ENCODE measurements at places on chromosomes 7 and 10.

- no peak for DNase-seq
Measured at GRCh38 chr10:115860182-115861107, 412.6 kb downstream of the GFRA1 start.

GRCh38 chr7:3867863-3868262 is 566.8 kb downstream of the SDK1 start:
- DNase-seq, result peak; percentile 88

- DNase-seq, result peak; percentile 18
Measured at GRCh38 chr7:11751807-11752389, 80.1 kb downstream of the THSD7A start.

- no peak for DNase-seq
Measured at GRCh38 chr10:90313576-90314325, 544.1 kb downstream of the HTR7 start.

DNA sequence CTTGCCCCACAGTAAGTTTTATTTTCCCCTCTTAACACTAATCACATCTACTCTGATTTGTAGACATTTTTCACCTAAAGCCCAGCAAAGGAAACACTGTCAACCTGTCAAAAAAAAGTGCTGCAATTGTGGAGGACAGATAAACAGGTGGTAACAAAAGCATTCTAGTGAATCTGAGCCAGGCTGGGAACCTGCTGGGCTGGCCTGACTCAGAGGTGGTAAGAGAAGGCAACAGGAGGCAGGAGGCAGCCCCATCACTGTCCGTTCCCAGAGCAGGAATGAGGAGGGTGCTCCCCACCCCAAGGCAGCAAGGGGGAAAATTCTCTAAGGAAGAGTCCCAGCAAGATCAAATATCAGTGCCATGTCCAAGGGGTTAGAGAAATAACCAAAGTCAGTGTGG is 19.5 kb upstream of the HERPUD2 start:
- no peak for DNase-seq

DNA sequence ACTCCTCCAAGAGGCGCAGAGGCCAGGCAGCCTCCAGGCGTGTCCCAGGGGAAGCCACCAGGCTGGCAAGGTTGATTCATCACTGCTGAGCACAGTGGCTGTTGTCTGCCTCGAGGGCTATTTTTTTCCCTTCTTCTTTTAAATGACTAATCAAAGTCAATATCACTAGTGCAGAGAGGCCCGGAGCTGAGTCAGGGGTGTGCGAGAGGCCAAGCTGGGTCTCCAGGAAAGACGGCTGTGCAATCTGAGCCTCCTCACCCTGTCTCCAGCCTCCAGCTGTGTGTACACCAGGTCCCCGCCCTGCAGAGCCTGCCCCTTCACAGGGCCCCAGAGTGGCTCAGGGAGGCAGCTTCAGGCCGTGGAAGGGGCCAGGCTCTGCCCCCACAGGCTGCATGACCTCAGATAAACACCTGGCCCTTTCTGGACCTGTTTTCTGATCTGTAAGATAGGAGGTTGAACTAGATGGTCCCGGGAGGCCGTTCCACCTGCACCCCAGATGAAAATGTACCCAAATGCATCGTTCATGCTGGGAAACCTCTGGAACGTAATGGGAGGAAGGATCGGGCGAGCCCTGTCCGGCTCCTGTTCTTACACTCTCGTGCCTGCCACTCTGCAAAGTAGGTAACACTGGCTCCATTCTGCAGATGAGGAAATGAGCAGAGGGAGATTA is 3.7 kb downstream of the STX1A start:
- DNase-seq, result peak; percentile 92

DNA sequence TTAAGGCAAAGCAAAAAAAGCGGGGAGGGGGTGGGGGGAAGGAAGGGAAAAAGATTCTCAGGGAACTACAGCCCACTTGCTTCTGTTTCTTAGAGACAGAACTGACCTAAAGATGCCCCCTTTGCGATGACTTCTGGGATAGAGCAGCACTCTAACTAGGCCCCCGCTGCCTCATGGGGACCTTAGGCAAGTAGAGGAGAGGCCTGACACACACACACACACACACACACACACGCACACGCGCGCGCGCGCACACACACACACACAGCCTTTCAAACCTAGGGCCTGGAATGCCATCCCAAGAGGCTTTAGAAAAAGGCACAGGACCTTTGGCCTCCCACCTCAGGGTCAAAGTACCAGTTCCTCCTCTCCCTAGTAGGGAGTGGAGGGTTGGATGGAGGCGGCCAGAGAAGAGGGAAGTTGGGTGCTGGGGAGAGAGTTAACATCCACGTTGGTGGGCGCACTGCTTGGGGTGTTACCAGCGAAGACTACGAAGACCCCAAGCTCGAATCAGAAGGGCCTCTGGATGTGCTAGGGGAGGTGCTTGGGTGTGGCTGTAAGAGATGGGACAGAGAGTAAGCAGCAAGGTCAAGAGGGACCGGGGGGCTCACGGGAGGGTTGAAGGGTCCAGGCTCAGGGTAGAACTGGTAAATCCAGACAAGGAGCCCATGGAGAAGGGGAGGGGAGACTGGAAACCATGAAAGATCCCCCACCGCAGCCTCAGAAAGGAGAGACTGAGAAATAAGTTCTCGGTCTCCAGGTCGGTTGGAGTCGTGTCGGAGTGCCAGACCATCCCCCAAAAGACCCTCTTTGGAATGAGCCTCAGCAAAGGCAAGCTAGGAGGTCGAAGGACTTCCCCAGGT is 1.2 kb upstream of the COL1A2 start:
- no peak for DNase-seq

DNA sequence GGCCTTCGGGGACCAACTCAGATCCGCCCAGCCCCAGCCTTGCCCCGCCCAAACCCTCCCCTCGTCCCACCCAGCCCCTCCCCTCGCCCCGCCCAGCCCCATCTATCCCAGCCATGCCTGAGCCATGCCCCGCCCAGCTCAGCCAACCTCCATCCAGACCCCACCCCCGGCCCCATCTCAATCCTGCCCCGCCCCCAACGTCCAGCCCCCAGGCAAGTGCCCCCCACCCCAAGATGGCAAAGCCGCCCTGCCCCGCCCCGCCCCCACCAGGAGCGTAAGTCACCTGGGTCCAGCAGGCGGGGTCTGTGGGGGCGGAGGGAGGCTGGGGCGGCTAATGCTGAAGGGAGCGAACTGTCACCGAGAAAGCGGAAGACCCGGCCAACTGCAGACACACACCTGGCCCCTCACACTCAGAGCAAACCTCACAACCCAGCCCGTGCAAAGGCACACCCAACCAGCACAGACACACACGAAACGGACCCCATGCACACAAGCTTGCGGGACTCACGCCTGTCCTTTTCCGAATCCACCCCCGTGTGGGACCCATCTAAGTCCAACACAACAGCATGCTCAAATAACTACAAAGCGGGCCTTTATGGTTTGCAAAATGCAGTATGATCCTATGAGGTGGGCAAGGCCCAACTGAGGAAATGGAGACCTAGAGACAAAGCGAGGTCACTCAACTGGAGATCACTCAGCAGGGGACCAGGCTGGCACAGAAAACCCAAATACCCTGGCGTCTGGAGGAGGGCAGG is 11.5 kb upstream of the OGA start:
- no peak for DNase-seq

DNA sequence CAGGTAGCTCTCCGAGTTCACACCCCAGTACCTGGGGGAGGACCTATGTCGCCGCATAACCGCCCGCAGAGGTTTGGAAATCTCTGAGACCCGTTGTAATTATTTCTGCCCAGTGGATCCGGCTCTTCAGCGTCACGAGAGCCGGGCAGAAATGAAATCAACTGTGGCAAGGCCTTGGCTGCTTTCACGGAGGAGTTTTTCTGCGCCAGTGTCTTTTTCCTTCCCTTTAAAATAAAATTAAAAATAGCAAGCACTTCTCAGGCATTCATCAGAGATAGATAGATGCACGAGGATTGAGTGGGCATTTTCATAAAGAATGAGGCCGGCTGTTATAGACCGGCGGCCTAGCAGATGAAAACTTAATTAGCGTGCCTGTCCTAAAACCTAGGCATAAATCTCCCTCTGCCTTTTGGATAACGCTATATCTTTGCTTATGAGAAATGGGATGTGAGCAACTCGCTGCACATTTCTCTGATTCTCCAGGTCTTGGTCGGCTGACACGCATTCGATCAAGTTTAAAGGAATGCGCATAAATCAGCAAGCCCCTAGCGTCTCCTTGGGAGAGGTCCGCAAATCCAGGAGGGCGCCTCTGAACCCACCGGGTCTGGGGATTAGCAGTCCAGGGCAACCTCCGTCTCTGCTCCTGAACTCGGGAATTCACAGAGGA is 6.4 kb downstream of the HOXA13 start:
- DNase-seq, result no peak

DNA sequence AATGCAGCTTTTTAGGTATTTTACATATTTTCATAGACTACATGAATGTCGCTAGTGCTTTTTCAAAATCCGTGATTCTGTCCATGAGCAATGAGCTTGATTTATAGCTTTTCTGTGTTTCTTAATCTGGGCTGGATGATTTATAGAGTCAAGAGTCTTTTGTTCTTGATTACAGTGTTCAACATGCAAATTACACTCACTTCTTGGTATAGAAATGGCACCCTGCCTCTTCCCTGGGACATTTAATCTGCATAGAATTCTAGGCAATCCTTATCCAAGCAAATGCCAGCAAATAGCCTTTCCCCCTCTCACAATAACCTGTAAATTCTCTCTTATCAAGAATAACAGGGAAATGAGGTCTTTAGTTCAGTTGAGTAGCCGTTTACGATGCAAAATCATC is 246.2 kb upstream of the SEMA3C start:
- no peak for DNase-seq

DNA sequence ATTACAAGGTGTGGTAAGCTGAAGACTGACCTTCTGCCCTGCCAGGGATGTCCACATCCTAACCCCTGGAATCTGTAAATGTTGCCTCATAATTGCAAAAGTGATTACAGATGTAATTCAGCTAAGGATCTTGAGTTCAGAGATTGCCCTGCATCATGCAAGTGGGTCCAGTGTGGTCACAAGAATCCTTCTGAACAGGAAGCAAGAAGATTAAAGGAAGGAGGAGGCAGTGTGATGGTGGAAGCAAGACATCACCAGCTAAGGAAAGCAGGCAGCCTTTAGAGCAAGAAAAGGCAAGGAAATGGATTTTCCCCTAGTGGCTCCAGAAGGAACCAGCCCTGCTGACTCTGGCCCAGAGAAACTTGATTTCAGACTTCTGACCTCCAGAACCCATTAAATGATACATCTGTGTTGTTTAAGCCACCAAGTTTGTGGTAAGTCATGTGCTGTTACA is 78.1 kb downstream of the USP6NL start:
- peak; percentile 44 for DNase-seq

DNA sequence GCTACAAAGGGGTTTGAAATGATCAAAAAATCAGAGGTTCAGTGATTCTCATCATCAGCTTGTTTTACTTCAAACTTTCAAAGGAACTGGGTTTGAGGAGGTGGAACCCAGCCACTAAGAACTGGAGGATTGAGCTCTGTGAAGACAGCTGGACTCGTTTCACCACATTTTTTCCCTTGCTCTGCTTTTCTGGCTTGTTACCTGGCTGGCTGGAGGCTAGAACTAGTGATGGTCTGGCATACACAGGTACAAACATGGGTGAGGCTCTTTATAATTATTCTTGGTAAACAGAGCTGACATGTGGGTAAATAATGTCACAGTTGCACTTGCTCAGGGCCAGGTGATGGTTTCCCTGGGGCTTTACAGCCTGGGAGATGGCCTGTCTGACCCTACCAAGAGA is 352.5 kb downstream of the FGFR2 start:
- no peak for DNase-seq

DNA sequence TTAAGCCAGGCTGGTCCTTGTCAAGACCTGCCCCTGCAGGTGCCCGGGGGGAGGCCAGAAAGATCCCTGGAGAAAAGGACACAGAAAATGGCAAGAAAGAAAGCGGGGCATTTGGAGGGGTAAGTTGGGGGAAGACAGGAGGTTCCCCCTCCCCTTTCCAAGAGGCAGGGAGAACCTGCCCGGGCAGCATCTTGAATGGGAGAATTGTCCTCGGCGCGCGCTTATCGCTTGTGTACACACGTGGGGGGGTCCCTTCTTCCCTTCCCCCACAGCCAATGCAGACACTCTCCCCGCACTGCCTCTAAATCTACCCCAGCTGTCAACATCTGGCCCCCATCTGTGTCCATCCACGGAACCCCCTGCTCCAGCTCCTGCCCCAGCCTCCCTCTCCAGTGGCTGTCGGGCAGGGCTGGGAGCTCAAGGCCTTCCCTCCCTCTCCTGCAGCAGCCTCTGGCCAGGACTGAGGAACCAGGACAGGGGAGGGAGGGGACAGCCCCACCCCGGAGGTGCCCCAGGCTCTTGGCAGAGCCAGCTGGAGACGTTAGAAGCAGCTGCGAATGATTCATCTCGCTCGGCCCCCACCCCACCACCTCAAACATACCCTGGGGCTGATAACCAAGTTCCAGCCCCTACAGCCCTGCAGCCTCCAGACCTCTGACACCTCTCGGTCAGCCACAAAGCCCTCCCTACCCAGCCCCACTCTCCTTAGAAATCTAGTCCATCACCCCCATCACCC is 25.3 kb downstream of the EPHB4 start:
- DNase-seq, result peak; percentile 73

DNA sequence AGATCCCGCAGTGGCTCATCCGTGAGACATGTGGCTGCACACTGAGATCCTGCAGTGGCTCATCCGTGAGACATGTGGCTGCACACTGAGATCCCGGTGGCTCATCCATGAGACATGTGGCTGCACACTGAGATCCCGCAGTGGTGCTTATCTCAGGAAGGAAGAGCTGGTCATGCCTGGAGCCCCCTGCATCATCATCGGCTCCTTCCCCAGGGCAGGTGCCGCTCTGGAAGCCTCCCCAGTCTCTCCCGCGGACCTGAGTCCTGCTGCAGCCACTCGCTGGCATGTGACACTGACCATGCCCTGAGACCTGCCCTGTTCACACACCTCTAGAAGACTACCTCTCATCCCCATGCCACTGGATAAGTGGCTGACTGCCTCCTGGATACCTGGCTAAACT is 181.3 kb downstream of the PTPRN2 start:
- DNase-seq, result no peak

- no peak for DNase-seq
Measured at GRCh38 chr7:23275912-23276311, 23.2 kb upstream of the MALSU1 start.

DNA sequence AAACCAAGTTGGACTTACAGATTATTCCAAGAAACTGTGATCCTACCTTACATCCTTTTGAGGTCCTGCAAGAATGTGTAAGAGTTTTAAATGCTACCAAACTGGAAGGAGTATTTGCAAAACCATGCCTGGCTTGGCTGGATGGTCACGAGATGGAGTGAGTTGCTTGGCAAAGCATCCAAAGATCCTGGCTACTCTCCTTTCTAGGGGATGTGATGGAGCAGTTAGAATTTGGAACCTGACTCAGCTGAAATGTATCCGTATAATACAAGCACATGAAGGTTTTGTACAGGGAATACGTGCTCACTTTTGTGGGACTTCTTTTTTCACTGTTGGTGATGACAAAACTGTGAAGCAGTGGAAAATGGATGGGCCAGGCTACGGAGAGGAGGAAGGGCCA is 13.3 kb upstream of the SYPL1 start:
- DNase-seq, result peak; percentile 59

Measured in fibroblast of pulmonary artery (primary cell).